Stimulated activated CD4-positive, alpha-beta T cell treated with anti-CD3 and anti-CD28 coated beads, Interleukin-2, amount 100 ng/mL, for 24 hours (primary cell): ENCODE measurements at places on chromosomes 11 and 22.

- no peak for DNase-seq
Measured at GRCh38 chr11:23856654-23857053, 640.2 kb upstream of the LUZP2 start.

- no peak for DNase-seq
Measured at GRCh38 chr11:74678591-74679512, 52.4 kb downstream of the CHRDL2 start.

DNA sequence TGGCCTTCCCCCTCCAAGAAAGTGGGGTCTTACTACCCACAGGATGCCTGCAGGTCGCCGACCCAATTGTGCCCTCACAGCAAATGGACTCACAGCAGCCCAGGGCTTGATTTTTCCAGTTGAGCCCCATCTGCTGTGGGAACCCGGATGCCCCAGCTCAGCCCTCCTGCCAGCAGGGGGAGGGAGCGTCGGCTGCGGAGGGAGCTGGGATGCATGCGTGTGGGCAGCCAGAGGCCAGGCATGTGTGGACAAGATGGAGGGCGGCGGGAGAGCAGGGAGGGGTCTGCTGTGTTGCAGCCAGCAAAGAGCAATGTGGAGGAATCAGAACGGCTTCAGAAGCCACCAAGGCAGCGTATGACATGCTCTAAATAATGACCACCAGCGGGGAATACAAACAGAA is 41.0 kb upstream of the EIF3D start:
- DNase-seq, result no peak

DNA sequence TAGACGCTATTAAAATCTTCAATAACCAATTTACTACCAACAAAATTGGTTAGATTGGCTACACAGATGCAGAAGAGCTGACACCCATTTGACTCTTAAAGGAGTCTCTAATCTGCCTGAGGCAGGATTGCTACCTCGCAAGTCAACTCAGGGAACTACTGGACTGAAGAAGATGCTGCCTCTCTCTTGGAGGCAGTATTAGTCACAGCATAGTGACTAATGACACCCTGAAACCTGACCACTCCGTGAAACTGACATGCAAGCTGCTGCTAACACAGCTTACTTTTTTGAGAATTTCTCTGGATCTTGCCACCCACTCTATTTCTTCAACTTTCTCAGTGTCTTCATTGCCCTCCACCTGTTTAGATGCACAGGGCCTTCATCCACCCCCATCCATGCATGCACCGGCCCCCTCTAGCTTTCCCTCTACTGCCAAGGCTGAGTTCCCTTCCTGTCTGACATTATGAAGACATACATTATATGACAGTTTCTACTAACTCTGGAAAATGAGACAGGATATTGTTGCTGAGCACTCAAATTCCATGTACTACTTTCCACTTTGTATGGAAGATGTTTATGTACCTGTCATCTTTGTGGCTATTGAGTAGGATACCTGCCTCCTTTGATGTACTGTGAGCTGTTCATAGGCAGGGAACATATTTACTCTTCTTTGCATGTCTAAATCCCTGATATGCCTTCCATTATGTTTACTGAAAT is 183.2 kb downstream of the MSANTD4 start:
- no peak for DNase-seq

DNA sequence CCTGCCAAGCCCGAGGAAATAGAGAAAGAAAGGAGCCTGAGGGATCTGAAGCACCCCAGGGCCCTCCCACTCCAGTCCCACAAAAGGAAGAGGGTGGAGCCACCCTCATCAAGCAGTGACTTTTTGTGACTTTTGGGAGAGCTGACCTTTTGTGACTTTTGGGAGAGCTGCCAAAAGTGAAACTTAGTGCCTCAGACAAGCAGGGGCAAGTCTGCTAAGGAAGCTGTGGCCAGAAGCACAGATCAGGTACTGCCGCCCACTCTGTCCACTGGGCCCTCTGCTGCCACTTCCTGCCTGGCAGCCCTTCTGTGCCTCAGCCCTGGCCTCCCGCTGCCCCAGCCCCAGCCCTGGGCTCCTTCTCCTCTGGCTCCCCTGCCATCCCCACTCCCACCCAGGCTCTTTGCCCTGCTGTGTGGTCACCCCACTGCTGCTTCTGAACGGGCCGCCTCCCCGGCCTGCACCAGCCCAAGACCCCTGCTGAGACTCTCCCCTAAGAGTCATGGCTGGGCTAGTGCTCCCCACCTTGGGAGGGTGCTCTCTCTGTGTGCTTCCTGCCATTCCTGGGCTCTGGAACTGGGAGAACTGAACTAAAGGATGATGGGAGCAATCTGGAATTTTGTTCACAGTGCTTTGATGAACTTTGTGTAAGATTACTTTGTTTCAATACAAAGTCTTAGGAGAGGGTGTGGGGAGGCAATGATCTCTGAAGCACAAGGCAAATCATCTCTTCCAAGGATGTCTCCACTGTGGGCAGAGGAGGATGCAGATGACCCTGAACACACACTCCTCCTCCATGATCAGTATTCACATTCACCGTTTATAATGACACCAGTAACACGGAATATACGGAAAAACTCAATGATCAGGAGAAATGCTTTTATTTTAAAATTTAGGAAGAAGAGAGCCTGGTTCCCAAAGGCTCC is at the start of gene APOBEC3H:
APOBEC3H (plus strand) TSS at position 147 of the 923 bp plus-strand sequence. CDS start 3,035 bp downstream, outside the sequence.
- no peak for DNase-seq

- DNase-seq, result peak; percentile 38
Measured at GRCh38 chr11:6315811-6316425, 4.4 kb downstream of the CAVIN3 start.

DNA sequence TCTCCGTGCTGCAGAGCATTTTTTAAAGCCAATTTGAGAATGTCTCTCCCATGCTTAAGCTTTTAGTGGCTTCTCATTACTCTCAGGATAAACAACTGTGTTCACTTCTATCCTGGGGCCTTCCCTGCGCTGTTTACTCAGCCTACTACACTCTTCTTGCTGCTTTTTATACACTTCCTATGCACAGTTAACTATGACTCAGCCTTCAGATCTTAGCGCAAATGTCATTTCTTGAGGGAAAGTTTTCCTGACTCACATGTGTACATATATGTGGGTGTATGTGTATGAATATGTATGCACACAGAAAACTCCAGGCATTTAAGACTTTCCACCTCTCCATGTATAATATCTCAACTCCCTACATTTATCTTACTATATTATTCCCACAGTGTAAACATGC is 9.8 kb downstream of the THAP12 start:
- DNase-seq, result peak; percentile 15

- no peak for DNase-seq
Measured at GRCh38 chr11:124535552-124536232, 7.8 kb downstream of the OR8B12 start.
